A549 treated with dexamethasone at 1 μM for 4 hours (cell line): ENCODE measurements at places on chromosomes 3 and 15. TPM values are rescaled to one million over a fixed set of nuclear protein-coding genes. Genes with fewer than 3 reads are reported as not detected.

DPPA2 gene
- 0.06 TPM in 1 of 5 replicates, not detected in the others for total RNA-seq

NISCH gene
- total RNA-seq = 7.9 to 14.9 TPM (median 12.2 TPM) in 5 replicates

GLDN gene
- total RNA-seq = 0.01 to 0.09 TPM (median 0.04 TPM) in 4 of 5 replicates, not detected in the other

CSTA gene
- 0.58 to 1.6 TPM (median 1.0 TPM) in 5 replicates for total RNA-seq

SLC12A1 gene
- not detected in 5 replicates for total RNA-seq

POMGNT2 gene
- 6.0 to 8.8 TPM (median 7.3 TPM) in 5 replicates for total RNA-seq

SLC24A5 gene
- not detected in 5 replicates for total RNA-seq

IQCF5 gene
- not detected in 5 replicates for total RNA-seq

PFKFB4 gene
- 7.4 to 13.5 TPM (median 10.4 TPM) in 5 replicates for total RNA-seq

CFAP20DC gene
- 1.7 to 2.8 TPM (median 2.1 TPM) in 5 replicates for total RNA-seq

MGLL gene
- total RNA-seq = 59.3 to 81.4 TPM (median 68.7 TPM) in 5 replicates

DUOXA2 gene
- total RNA-seq = not detected in 5 replicates

DNAH1 gene
- 0.71 to 1.3 TPM (median 0.95 TPM) in 5 replicates for total RNA-seq

ITPKA gene
- total RNA-seq = 9.7 to 16.4 TPM (median 13.2 TPM) in 5 replicates

GOLGA6L24 gene
- total RNA-seq = not detected in 5 replicates

GSK3B gene
- 24.8 to 37.6 TPM (median 30.6 TPM) in 5 replicates for total RNA-seq

CCR3 gene
- not detected in 5 replicates for total RNA-seq

MYD88 gene
- total RNA-seq = 21.0 to 24.3 TPM (median 23.3 TPM) in 5 replicates

FOXB1 gene
- total RNA-seq = not detected in 5 replicates

ZPLD1 gene
- not detected in 5 replicates for total RNA-seq

CAND2 gene
- total RNA-seq = 0.21 to 0.47 TPM (median 0.39 TPM) in 5 replicates

TTC21A gene
- total RNA-seq = 1.2 to 2.2 TPM (median 1.9 TPM) in 5 replicates

CHRFAM7A gene
- total RNA-seq = 4.9 to 8.2 TPM (median 6.4 TPM) in 5 replicates

MYLK gene
- 13.5 to 18.4 TPM (median 16.9 TPM) in 5 replicates for total RNA-seq

PLXNA1 gene
- 15.5 to 28.8 TPM (median 25.2 TPM) in 5 replicates for total RNA-seq

MYZAP gene
- total RNA-seq = 0.94 to 1.5 TPM (median 1.3 TPM) in 5 replicates

MYO5C gene
- total RNA-seq = 4.4 to 7.6 TPM (median 7.3 TPM) in 5 replicates

LARP6 gene
- total RNA-seq = 48.5 to 76.8 TPM (median 71.1 TPM) in 5 replicates

ZNF774 gene
- total RNA-seq = 0.71 to 1.6 TPM (median 1.3 TPM) in 5 replicates

ANKRD34C gene
- not detected in 5 replicates for total RNA-seq

SCG5 gene
- 1.5 to 2.6 TPM (median 2.2 TPM) in 5 replicates for total RNA-seq

PATL2 gene
- 0.11 to 0.26 TPM (median 0.18 TPM) in 5 replicates for total RNA-seq

EPHB1 gene
- total RNA-seq = 0.07 to 0.24 TPM (median 0.09 TPM) in 4 of 5 replicates, not detected in the other

CPN2 gene
- not detected in 5 replicates for total RNA-seq

MESP1 gene
- total RNA-seq = 1.7 to 6.0 TPM (median 4.4 TPM) in 5 replicates

PP2D1 gene
- total RNA-seq = not detected in 5 replicates

DISP2 gene
- 1.1 to 1.9 TPM (median 1.5 TPM) in 5 replicates for total RNA-seq

SEMA3B gene
- 5.0 to 7.7 TPM (median 6.3 TPM) in 5 replicates for total RNA-seq

SNX22 gene
- 0.50 to 1.3 TPM (median 0.74 TPM) in 5 replicates for total RNA-seq

GOLGA8G gene
- not detected in 5 replicates for total RNA-seq

PLA2G4F gene
- total RNA-seq = 0.03 to 0.06 TPM in 2 of 5 replicates, not detected in the others

RFTN1 gene
- total RNA-seq = 3.0 to 3.8 TPM (median 3.3 TPM) in 5 replicates

NOX5 gene
- 0.10 to 0.34 TPM (median 0.19 TPM) in 5 replicates for total RNA-seq

CHL1 gene
- 0.06 to 0.09 TPM in 2 of 5 replicates, not detected in the others for total RNA-seq

COMMD2 gene
- 30.5 to 36.1 TPM (median 34.4 TPM) in 5 replicates for total RNA-seq

ADGRG7 gene
- not detected in 5 replicates for total RNA-seq

RTP3 gene
- not detected in 5 replicates for total RNA-seq

STRIT1 gene
- not detected in 5 replicates for total RNA-seq

ALDH1A3 gene
- total RNA-seq = 16.7 to 26.3 TPM (median 22.4 TPM) in 5 replicates

GPD1L gene
- 16.0 to 22.1 TPM (median 19.4 TPM) in 5 replicates for total RNA-seq

TBC1D5 gene
- 11.8 to 21.1 TPM (median 18.9 TPM) in 5 replicates for total RNA-seq

FEZF2 gene
- total RNA-seq = not detected in 5 replicates

TUSC7 gene
- not detected in 5 replicates for total RNA-seq

RPN1 gene
- total RNA-seq = 157 to 173 TPM (median 162 TPM) in 5 replicates

ROBO2 gene
- total RNA-seq = not detected in 5 replicates

PRSS50 gene
- not detected in 5 replicates for total RNA-seq

ZDHHC19 gene
- total RNA-seq = 0.17 to 0.21 TPM (median 0.19 TPM) in 3 of 5 replicates, not detected in the others

CCK gene
- 1.6 to 2.6 TPM (median 1.7 TPM) in 5 replicates for total RNA-seq

CFAP100 gene
- total RNA-seq = 0.12 TPM in 1 of 5 replicates, not detected in the others

AMT gene
- total RNA-seq = 0.14 to 0.37 TPM (median 0.22 TPM) in 5 replicates
